ENCODE measurements at places on chromosomes 12 and 14. TPM values are rescaled to one million over a fixed set of nuclear protein-coding genes. Genes with fewer than 3 reads are reported as not detected.

GRCh38 chr14:69324341-69324931, 64.5 kb downstream of the GALNT16 start:
- no peak for DNase-seq

GRCh38 chr12:59499774-59500173, 96.1 kb upstream of the SLC16A7 start:
- DNase-seq: no peak

The CIDEB gene
- total RNA-seq: 10.9 TPM

DNA sequence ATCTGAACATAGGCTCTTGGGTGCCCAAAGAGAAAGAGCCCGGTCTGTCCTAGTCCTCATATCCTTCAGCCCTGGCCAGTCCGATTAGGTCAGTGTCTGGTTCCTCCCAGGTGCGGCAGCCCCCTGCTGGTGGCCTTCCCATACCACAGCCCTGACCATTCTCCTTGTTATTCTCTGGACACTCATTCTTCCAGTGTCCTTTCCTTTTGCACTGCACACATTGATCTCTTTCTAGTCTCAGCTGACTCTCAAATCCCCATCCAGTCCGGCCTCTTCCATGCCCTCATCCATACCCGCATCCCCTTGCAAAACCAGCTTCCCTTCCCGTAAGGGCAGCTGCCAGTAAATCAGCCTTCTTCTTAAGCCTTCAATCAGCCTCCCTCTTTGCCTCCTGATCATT, 1316.3 kb downstream of the TMEM121 start:
- DNase-seq: no peak

The DAO gene
- total RNA-seq: not detected

DNA sequence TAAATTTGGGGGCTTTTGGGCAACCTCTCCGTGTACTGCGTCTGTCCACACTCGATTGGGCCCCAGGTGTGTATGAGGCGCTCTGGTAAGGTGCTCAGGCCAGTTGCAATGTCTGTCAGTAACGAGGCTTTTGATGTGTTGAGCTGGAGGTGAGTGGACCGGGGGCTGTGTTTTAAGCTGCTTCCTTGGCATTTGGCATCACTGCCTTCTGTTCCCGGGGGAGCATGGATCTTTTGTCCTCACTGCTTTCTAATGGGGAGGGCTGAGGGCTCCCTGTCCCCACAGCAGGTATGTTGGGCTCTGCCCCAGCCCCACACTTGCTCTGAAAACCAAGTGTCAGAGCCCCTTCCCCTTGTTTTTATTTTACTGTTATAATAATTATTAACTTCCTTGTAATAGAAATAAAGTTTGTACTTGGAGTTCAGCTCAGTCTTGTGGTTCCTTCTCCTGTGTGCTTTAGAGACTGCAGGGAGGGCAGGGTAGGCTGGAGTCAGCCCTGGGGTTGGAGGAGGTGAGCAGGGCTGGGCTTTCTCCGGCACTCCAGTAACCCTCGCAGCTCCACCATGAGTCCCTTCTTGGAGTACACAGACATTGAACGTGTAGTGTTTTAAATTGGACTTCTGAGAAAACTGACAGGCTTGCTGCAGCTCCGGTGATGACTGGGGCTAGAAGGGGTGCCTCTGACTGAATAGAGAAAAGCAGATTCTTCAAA, 28.0 kb downstream of the TRAFD1 start:
- DNase-seq: no peak

The GLIPR1L1 gene
- total RNA-seq: not detected

All from thoracic aorta (tissue), 2 donors.